ELR (cell line): ENCODE measurements at places on chromosomes 11 and 22.
A peak's percentile ranks its signal among the peaks of the same experiment; 100 is the strongest.

DNA sequence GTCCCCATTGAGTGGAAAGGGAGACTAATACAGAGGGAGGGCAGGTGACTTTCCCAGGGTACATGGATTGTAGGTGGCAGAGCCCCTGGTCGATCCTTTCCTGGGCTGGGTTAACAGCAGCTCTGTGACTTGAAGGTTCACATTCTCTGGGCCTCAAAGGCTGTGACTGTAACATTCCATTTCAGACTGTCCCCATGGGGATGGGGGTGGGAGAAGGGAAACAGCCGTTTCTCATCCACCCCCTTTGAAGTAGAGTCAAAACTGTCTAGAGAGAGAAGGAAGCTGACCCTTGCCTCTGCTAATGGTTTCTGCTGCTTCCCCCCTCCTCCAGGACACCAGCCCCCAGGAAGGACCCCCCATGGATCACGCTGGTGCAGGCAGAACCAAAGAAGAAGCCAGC, 19.2 kb downstream of the MICALL1 start:
- no peak for DNase-seq

DNA sequence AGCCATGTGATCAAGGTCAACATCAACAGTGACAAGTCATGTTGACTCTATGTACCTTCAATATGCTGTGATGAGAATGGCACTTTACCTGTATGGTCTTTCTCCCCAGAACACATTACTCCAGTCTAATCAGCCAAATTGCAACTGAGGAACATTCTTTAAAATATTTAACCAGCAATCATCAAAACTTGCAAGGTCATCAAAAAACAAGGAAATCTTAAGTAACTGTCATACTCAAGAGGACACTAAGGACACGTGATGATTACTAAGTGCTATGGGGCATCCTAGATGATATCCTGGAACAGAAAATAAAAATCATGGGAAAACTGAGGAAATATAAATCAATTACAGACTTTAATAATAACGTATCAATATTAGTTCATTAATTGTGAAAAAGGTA, 118.9 kb downstream of the EFCAB6 start:
- DNase-seq: no peak

GRCh38 chr11:36243641-36244040, 45.6 kb downstream of the COMMD9 start:
- no peak for DNase-seq

DNA sequence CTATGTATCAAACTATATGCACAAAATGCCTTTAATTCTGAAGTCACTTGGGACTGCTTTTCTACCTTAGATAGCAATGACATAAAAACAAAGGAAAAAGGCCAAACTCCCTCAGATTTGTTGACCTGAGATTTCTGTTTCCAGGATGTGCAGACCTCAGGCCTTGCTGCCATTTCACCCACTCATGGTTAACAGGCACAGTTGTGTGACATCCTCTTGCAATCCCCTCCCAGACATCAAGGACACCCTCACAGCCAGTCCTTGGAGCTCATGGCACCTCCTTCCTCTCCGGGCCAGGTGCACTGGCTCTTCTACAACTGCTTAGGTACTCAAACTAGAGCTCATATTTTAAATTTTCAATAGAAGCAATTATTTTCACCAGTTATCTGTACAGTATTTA, 37.3 kb downstream of the SERPIND1 start:
- DNase-seq: no peak

- no peak for DNase-seq
These were observed 29.8 kb downstream of the VSIG10L2 start for GRCh38 chr11:125975634-125976033.

- no peak for DNase-seq
These were observed 101.2 kb downstream of the NAT10 start for GRCh38 chr11:34206407-34207300.

DNA sequence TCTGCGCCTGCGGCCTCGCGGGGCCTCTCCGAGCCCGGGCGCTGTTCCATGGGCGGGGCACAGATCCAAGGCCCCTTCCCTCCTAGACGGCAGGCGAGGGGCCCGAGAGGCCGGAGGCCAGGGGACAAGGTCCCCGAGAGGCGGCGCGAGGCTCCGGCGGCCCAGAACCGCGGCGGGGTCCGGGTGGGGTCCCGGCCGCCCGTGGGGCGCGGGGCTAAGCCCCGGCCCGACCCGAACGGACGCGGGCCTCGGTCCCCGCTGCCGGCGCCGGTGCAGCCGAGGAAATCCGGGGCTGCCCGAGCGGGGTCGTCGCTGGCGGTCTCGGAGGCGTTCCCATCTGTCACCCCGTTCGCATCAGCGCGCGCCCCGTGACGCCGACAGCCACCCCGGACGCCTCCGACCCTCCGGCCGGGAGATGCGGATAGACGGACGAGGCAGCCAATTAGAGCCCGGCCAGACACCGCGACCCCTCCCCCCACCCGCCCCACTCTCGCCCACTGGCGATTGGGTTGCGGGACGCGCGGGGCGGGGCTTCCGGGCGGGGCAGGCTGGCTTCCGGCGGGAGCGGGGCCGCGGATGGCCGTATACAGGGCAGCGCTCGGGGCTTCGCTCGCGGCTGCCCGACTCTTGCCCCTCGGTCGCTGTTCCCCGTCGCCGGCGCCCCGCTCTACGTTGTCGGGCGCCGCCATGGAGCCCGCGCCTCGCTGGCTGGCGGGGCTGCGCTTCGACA, at the start of gene SELENOO:
TSS of gene SELENOO (plus strand) at position 551 of the 730 bp plus-strand sequence. CDS start at position 577, 26 bp downstream.
- peak; percentile 90 for DNase-seq

DNA sequence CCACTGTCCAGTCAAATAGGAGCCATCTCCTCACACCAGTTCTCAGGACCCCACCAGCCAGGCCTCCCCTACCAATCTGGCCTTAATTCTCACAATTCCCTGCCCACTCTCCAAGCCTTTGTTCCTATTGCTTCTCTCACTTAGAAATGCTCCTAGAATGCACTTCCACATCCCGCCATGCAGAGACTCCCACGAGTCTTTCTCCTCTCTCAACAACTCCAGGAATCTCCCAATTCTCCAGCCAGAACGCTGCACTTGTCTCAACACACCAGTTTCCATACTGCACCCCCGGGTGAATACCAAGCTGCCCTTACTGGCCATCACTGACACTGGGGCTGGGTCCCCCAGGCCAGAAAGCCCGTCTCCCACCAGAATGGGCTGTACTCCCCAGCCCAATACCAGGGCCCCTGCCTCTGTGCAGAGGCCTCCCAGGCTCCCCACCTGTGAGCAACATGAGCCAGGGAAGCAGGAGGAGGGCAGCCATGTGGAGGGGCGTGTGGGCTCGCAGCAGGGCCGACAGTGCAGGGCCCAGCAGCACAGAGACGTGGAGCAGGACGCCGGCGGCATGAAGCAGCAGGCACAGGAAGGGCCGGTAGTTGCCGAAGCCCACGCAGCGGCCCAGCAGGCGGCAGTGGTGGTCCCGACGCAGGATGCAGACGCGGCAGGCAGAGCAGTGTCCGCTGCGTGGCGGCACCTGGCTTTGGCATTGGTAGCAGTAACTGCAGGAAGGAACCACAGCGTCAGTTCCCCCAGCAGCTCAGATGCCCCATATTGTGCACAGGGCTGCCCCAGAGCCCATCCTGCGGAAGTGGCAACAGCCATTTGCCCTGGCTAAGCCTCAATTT, 2.4 kb downstream of the ZDHHC24 start:
- peak; percentile 55 for DNase-seq

DNA sequence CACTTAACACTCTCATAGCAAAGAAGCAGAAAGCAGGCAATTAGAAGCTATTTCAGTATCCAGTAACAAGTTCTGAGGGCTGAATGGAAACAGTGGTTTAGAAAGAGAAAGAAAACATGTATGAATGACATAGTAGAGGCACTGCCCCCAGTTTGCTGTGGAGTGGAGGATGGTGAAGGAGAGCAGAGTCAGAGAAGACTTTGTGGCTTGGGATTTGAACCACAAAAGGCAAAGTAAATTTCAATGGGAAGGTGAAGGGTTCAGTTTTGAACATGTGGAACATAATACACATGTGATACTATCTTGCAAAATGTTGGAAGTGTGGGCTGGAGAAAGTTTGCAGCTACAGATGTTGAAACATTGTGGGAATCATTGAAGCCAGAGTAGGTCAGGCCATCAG, 81.4 kb downstream of the SNX19 start:
- no peak for DNase-seq

GRCh38 chr22:23911318-23911980, 17.3 kb downstream of the MIF start:
- no peak for DNase-seq

DNA sequence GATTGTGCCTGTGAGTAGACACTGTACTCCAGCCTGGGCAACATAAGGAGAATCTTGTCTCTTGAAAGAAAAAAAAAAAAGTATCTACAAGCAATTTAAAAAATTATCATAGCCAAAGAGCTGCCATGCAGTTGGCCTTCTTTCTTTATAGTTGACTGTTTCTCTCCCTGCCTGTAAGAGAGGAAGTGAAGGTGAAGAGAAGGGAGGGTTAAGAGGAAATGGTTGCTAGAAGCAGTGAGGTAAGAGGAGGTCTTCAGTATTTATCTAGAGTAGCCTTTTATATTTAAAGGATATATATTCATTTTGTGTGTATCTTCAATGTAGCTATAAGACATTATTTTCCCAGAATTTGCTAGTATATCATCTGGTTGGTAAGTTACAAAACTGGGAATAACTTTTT, 217.9 kb downstream of the TMEM135 start:
- no peak for DNase-seq

- DNase-seq: peak; percentile 71
These were observed 79.1 kb upstream of the LMO2 start for GRCh38 chr11:33970984-33971466.

GRCh38 chr11:33633251-33634003, 67.2 kb downstream of the C11orf91 start:
- DNase-seq: peak; percentile 95

GRCh38 chr22:50697667-50698506, 25.3 kb downstream of the SHANK3 start:
- DNase-seq: no peak

GRCh38 chr11:1073261-1073724, 1.4 kb upstream of the MUC2 start:
- DNase-seq: peak; percentile 50

DNA sequence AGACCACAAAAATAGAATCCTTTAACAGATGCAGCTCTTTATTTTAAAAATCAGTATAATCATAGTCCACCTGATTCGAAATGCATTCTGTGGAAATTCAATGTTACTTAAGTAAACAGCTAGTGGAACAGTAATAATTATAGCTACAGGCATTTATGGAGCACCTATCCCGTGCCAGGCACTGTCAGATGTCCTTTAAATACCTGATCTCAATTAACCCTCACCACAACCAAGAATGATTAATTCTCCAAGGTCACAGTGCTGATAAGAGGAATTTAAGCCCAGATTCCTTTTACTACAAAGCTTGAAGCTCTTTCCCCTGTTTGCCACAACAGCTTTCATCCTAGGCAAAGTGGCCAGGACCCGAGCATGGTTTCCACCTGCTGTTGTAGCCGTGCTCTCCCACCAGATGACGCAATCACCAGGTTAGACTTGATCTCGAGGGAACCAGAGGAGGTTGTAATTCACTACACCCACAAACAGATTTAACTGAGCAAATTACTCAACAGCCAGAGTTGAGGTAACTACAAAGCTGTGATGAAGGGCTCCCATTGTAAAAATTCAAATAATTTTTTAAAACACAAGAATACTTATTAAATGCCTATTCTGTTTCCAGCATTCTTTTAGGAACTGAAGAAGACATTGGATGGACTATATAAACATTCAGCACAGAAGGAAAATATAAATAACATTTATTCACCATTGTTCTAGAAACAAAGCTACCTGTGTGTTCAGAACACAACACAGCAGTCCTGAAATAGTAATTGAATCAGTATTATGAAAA, 10.3 kb downstream of the PRDM10 start:
- DNase-seq: peak; percentile 18

GRCh38 chr11:95254716-95255115, 23.7 kb upstream of the SESN3 start:
- no peak for DNase-seq

DNA sequence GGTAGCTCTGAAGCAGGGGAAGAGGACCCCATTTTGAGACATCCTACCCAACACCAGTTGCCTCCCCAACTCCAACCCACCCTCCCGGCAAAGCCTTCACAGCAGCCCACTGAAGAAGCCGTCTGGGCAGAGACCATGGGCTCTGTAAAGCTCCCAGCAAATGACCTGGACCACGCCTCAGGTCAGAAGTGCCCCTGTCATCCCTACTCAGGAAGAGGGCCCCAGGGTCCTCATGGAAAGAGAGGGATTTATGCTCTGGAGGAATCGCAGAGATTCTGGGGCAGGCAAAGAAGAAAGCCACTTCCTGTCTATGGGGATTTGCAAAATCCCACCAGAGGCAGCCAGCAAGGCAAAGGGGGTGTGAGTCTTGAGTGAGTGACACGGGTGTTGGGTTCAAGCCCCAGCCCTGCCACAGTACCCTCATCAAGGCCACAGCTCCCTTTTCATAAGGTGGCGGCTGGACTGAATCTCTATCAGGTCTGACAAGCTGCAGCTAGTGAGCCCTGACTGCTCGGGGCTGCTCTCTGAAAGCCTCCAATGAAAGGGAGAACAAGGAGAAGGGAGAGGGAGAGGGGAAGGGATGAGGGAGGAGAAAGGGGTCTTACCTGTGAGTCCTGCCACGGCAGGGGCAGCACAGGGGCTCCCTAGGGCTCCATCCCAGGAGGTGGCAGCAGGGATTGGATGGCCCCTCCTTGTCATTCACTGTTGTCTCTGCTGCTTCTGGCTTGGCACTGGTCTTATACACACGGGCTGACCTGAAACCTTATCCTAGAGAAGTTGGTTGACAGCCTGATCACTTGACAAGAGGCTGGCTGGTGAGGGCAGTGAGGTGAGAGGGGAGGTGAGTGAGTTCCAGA, at the start of gene UCP3:
TSS of gene UCP3 (minus strand) at position 713 of the 857 bp plus-strand sequence. CDS start 2,043 bp downstream, outside the sequence.
- DNase-seq: no peak
